ENCODE measurements at places on chromosomes 12 and 14.

DNA sequence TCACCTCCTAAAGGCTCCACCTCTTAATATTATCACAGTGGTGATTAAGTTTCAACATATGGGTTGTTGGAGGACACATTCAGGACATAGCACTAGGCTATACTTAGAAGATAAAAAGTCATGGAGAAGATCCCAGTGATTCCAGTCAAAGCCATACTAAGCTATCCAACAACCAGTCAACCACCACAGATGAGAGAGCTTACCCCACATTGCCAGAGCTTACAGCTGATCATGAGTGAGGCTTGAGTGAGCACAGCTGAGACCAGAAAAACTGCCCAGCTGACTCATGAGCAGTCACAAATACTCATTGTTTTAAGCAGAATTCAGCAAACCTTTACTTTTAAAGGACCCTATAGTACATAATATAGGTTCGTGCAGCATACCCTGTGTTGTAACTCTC is 85.1 kb downstream of the DRAM1 start:
- DNase-seq: no peak

DNA sequence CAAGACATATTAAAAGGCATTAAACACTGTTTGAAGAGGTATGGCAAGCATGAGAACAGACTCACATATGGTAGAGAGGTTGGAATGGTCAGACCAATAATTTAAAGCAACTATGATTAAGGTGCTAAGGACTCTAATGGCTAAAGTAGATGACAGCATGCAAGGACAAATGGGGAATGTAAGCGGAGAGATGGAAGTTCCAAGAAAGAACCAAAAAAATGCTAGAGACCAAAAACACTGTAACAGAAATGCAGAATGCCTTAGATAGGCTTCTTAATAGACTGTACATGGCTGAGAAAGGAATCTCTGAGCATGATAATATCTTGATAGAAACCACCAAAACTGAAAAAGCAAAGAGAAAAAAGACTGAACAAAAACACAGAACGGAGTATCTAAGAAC is 77.4 kb downstream of the RIN3 start:
- no peak for DNase-seq

DNA sequence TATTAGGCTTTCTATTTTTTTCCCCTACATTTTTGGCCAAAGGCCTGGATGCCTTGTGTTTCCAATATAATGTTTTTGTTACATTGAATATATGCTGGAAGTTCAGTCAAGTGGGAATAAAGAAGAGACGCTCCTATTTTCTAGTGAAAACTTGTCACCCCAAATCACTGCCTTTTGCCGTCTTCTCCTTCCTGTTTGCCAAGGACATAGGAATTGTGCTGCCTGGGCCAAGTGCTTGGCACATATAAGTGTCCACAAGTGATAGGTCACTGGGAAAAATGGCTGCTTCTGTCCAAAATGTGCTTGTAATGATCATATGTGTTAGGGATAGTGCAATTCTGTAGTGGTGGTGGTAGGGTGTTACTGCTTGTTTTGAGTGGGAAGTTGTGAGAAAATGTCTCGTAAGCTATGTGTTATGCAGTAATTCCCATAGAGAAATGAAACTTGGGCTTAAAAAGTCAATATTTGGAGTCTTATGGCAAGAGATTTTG is 11.6 kb upstream of the KCNJ8 start:
- no peak for DNase-seq

DNA sequence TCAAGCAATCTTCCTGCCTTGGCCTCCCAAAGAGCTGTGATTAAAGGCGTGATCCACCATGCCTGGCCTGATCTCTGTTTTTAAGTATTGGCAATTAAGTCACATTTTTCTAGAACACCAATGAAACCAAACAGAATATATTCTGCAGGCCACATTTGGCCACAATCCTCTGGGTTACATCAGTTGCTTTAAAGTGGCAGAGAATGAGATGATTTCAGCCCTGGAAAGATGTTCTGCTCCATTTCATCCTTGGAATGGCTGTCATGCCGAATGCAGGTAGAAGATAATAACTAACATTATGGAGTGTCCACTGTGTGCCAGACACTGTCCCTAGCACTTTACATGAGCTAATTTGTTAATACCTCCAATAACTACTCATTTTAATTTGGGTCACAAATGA is 154.4 kb downstream of the PTPN11 start:
- DNase-seq: no peak

GRCh38 chr12:132305991-132306884 is 23.2 kb downstream of the GALNT9 start:
- no peak for DNase-seq

DNA sequence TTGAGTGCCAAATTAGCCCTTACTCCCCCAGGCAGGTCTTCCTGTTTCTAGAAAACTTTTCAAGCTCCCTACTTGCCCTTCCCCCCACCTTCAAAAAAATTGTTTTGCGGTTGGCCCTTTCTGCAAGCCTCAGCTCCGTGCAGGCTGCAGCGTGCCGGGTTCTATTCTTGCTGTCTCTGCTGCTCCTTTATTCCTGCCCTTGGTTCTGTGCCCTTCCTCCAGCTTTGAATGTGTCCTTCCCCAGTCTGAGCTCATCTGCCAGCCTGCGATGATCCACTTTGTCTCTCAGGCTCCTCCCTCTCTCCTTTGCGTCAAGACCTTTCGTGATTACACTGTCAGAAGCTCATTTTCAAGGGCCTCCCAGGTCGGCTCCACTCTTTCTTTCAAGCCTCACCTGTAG is 98.6 kb downstream of the IRF2BPL start:
- DNase-seq: no peak

- DNase-seq: peak; percentile 73
Observed at GRCh38 chr12:1812650-1813302, 7.6 kb upstream of the LRTM2 start.

DNA sequence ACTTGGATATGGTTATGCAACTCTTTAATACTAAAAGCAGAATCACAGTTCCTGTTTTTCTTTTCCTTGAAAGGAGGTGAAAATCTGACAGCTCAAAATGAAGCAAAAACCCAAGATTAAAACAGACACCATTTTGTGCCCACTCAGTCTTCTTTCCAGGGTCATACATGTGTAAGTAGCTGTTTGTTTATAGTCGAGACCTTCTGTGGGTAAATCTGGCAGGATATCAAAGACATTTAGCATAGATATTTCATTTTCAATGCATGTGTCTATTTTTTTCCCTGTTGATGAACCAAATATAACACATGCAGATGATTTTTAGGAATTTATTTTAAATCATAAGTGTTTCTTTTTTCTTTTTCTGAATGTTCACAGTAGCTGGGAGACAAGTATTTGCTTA is 398.8 kb downstream of the FOXG1 start:
- DNase-seq: no peak

DNA sequence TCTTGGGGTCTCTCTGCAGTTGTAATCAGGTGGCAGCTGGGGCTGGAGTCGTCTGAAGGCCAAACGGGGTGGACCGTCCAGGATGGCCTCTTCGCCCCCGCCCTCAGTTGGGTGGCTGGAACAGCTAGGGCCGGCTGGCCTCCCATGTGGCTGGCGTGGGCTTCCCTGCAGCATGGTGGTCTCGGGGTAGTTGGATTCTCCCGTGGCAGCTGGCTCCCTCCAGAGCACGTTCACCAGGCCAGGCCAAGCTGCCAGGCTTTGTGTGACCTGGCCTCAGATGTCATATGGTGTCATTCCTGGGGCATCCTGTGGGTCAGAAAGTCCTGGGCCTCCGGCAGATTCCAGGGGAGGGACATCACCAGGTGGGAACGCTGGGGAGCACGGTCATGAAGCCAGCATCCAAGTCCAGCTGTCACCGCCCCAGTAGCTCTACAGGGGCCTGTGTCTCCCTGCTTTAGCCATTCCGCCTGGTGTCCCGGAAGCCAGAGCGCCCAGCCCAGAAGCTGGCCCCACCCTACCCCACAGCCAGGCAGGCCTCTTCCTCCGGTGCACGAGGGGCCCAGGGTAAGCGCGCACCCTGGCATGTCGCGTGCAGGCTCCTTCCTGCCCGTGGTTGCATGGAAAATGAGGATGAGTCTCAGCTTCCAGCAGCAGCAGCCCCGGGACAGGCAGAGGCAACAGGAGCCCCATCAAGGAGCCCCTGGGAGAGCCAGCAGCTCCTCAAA is 1.3 kb upstream of the NUDT14 start:
- DNase-seq: no peak

- DNase-seq: no peak
Observed at GRCh38 chr12:93572712-93573551, 457 bp downstream of the SOCS2 start.

GRCh38 chr12:50924439-50925341 is 27.7 kb upstream of the HIGD1C start:
- peak; percentile 42 for DNase-seq

DNA sequence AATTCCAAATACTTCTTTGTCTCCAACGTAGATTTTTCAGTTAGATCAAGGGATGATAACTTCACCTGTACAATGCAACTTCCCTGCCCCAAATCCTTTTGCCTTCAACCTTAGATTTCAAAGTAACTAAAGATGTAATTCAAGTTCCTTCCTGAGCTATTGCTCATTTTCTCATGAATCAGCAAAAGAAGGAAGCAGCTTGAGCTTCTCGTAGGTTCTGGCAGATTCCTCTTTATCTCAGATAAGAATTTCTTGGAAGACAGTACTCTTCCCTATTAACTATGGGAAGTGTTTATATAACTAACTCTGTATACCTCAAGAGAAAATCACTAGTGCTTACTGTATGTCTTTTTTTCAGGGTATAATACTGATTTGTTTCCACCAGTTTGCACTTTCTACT is 203.8 kb downstream of the RASSF9 start:
- DNase-seq: no peak

- DNase-seq: no peak
Observed at GRCh38 chr14:33525626-33526025, 425.2 kb downstream of the EGLN3 start.

DNA sequence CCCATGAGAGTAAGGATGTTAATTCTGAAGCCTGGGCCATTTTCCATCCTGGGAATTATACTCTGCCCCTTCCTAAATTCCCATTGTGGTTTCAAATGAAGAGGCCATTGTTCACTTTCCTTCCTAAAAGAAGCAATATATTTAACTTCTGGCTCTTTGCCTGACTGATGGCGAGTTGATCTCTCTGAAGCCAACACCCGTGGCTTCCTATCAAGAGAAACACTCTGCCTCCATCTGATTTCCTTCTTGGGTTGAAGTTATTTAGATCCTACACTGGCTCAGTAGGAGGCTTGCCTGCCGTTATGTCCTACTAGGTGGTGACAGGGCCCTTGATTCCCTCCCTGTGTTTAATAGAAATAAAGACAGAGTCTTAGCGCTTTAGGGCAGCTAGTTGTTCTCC is 97.4 kb downstream of the PRKCH start:
- DNase-seq: no peak

DNA sequence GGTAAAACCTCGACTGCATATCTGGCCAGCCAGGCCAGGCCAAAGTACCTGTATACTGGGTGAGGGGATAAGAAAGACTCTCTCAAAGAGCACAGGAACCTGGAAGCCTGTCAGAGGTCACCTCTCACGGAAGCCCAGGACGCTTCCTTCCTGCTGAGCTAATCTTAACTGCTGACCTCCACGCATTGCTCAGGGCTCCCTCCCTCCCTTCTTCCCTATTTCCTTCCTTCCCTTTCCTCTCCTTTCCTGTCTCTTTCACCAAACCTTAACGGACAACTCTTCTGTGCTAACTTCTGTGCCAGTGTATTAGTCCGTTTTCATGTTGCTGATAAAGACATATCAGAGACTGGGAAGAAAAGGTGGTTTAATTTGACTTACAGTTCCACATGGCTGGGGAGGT is 14.8 kb upstream of the RNASE10 start:
- DNase-seq: no peak

DNA sequence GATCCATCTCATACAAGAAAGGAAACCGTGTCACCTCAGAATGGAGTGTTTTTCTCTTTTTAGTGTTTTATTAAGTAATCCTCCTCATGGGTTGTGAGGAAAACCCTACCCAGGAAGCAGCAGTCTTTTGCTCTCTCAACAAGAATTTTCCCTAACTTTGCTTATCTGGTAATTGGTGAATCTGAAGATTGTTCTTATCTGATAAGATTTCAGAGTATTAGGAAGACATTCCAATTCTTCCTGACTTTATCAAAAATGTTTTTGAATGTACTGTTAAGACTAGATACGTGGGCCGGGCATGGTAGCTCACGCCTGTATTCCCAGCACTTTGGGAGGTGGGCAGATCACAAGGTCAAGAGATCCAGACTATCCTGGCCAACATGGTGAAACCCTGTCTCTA is 86.0 kb downstream of the PHLDA1 start:
- no peak for DNase-seq

GRCh38 chr14:99662846-99663245 is 17.9 kb downstream of the HHIPL1 start:
- DNase-seq: no peak

DNA sequence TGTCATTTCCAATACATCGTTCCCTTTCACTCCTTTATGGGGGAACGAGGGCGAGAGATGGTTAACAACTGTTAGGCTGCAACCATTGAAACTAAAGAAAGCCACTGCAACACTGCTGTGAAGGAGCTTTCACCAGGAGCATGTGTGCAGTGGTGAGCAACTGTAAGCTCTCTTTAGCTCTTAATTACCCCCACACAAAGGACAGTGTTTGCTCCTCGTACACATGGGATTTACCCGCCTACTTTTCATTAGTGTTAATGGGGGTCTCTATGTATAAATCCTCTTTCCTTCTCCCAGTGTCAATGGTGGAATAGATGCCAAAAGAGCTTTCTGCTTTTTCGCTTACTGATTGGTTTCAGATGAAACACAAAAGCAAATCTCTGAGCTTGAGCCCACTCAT is 343.1 kb downstream of the FLRT2 start:
- DNase-seq: no peak

DNA sequence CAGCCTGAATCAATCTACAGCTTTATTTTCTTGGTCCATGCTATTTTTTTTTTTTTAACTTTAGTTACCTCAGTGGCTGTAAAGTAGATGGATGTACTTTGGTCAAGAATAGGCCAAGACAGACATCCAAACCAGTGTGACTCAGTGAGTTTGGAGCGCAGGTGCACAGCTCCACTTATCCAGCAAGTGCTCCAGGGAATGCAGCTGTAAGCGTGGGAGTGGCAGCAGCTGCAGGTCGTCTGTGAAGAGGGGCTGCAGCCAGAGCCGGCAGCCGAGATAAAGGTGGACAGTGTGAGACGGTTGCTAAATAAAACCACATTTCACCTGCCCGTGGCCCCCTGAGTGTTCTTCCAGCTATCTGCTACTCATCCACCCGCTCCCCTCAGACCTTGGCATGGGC is 1018.7 kb downstream of the AACS start:
- DNase-seq: no peak

GRCh38 chr14:42222924-42223471 is 616.3 kb downstream of the LRFN5 start:
- peak; percentile 10 for DNase-seq

Measured in HTR-8/SVneo (cell line).